ENCODE measurements at places on chromosomes 6 and 20.

DNA sequence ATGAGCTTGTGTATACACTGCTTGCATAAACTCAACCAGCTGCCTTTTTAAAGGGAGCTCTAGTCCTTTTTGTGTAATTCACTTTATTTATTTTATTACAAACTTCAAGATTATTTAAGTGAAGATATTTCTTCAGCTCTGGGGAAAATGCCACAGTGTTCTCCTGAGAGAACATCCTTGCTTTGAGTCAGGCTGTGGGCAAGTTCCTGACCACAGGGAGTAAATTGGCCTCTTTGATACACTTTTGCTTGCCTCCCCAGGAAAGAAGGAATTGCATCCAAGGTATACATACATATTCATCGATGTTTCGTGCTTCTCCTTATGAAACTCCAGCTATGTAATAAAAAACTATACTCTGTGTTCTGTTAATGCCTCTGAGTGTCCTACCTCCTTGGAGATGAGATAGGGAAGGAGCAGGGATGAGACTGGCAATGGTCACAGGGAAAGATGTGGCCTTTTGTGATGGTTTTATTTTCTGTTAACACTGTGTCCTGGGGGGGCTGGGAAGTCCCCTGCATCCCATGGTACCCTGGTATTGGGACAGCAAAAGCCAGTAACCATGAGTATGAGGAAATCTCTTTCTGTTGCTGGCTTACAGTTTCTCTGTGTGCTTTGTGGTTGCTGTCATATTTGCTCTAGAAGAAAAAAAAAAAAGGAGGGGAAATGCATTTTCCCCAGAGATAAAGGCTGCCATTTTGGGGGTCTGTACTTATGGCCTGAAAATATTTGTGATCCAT is 15.3 kb downstream of the TNFAIP3 start:
- DNase-seq = no peak

- no peak for DNase-seq
Measured at GRCh38 chr6:84062519-84063154, 29.1 kb downstream of the MRAP2 start.

- DNase-seq = no peak
Measured at GRCh38 chr20:3629893-3630292, 33.3 kb downstream of the GFRA4 start.

DNA sequence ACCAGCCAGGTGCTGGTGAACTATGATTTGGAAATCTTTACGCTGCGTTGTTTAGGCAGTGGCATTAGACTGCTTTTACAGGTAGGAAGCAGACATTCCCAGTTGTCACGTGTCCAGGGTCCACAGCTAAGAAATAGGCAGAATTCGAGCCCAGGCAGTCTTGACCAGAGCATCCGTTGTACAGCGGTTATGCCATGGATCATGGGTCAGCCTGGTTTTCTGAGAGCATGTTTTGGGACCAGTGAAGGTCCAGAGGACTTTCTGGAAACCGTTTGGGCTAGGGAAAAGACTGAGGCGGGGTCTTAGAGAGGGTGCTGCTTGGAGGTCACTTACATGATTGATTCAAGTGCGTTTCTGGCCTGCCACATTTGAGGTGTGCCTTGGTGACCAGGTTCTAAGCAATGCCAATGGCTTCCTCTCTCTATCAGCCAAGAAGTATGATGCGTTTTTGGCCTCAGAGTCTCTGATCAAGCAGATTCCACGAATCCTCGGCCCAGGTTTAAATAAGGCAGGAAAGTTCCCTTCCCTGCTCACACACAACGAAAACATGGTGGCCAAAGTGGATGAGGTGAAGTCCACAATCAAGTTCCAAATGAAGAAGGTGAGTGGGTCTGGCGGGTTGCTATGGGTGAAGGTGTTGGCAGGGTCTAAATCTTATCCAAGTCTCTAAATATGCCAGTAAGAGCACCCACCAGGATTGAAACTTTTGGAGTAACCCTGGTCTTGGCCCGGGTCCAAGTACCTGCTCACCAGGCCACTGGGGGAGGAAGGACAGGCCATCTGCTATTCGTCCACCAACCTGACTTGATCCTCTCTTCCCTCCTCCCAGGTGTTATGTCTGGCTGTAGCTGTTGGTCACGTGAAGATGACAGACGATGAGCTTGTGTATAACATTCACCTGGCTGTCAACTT is 1.8 kb downstream of the RPL10A start:
- no peak for DNase-seq

- no peak for DNase-seq
Measured at GRCh38 chr6:52560462-52560861, 16.4 kb downstream of the TRAM2 start.

GRCh38 chr6:142863981-142864380 is 81.0 kb downstream of the HIVEP2 start:
- DNase-seq = no peak

DNA sequence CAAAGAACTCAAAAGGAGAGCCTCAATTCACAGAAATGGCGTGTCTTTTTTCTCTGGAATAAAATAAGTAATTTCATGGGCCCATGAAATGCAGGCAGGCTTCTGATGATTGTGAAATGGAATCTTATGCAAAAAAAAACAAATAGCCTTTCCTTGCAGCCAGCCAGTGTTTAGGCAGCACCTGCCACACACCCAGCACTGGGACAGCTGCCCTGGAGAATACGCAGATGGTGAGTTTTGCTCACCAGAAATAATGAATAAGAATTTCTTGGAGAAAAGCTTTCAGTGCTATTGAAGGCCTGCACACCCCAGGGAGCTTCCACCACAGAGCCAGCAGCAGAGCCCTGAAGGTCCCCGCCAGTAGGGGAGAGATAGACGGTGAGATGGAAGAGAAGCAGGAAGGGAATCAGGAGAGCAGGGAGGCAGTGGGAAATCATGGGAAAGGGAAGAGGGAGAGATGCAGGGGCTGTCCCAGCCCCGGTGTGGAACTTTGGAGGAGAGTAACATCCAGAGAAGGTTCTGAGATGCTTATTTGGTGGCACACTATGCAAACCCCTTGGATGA is 54.9 kb downstream of the PXDC1 start:
- no peak for DNase-seq

GRCh38 chr20:37564388-37565133 is 36.9 kb upstream of the BLCAP start:
- no peak for DNase-seq

- no peak for DNase-seq
Measured at GRCh38 chr6:38792356-38792755, 77.2 kb downstream of the DNAH8 start.

- no peak for DNase-seq
Measured at GRCh38 chr6:40164345-40164755, 230.1 kb upstream of the MOCS1 start.

GRCh38 chr6:36912030-36912454 is 26.3 kb downstream of the C6orf89 start:
- DNase-seq = no peak

- no peak for DNase-seq
Measured at GRCh38 chr6:113857556-113858479, 673 bp downstream of the MARCKS start.

DNA sequence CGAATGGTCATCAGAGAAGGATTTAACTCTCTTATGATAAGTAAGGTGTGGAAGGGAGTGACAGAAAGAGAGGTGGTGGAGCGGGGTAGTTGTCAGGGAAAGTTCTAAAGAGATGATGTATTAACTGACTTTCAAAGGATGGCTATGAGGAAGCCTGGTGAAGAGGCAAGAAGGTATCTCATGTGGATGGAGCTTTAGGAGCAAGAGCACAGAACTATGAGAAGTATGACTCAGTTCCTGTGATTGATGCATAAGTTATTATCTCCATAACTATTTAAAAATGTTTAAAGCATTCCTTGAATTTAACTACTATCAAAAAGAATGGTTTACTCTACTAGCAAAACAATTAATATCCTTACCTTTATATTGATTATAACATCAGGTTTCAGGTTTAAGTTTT is 28.8 kb downstream of the AK9 start:
- no peak for DNase-seq

GRCh38 chr20:59258221-59258621 is 42.2 kb upstream of the EDN3 start:
- DNase-seq = no peak

DNA sequence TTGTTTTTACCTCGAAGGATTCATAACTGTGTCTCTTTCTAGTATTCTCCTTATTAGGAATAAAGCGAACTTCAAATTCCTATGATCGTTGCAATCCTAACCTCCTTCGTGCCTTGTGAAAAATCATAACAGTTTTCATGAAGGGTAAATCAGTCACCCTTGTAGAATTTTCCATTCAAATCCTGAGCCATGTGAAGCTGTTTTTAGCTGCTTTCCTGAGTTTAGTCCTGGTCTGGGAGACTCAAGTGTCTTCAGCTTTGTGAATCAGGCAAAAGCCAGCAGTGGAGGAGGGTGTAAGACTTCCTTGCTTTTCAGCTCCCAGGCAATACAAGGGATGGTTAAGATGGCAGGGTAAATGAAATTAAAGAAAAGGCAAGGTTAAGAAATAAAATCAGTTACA is 24.3 kb downstream of the GCNT2 start:
- DNase-seq = no peak

- no peak for DNase-seq
Measured at GRCh38 chr20:45011108-45011526, 44.8 kb downstream of the STK4 start.

- no peak for DNase-seq
Measured at GRCh38 chr20:31633339-31633914, 4.3 kb upstream of the COX4I2 start.

DNA sequence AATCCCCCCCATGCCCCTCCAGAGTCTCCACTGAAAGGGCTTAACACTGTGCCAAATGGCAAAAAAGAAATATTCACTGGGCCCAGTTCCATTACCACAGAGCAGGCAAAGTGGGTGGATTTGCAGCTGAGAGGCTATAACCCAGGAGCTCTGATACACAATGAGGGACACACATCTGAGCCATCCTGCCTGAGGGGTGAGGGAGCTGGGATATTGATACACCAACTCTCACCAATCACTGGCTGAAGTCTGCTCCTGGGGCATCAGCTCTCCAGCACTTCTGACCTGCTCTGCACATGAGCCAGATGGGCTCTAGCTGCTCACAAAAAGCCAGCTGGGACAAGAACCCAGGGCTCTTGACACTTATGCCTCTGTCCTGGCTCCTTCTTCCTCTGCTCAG is 4.9 kb downstream of the BPIFB1 start:
- no peak for DNase-seq

- DNase-seq = no peak
Measured at GRCh38 chr20:4519534-4519933, 202.2 kb upstream of the PRND start.

DNA sequence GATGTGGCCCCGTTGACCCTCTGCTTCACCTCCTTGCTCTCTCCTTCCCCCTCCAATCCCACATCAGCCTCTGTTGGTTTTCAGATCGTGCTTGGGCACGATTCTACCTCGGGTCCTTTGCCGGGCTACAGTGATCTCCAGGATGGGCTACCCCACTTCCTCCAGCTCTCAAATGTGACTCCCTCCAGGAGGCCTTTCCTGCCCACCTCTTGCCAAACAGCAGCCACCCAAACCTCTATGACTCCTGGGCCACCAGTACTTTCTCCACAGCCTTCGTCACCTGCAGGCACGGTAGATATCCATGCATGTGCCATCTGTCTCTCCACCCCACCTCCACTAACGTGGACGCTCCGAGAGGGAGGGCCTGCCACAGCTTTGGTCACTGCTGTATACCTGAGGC is 55.9 kb upstream of the NXT1 start:
- no peak for DNase-seq

- DNase-seq = peak; percentile 27
Measured at GRCh38 chr6:110039981-110040383, 61.9 kb downstream of the GPR6 start.

DNA sequence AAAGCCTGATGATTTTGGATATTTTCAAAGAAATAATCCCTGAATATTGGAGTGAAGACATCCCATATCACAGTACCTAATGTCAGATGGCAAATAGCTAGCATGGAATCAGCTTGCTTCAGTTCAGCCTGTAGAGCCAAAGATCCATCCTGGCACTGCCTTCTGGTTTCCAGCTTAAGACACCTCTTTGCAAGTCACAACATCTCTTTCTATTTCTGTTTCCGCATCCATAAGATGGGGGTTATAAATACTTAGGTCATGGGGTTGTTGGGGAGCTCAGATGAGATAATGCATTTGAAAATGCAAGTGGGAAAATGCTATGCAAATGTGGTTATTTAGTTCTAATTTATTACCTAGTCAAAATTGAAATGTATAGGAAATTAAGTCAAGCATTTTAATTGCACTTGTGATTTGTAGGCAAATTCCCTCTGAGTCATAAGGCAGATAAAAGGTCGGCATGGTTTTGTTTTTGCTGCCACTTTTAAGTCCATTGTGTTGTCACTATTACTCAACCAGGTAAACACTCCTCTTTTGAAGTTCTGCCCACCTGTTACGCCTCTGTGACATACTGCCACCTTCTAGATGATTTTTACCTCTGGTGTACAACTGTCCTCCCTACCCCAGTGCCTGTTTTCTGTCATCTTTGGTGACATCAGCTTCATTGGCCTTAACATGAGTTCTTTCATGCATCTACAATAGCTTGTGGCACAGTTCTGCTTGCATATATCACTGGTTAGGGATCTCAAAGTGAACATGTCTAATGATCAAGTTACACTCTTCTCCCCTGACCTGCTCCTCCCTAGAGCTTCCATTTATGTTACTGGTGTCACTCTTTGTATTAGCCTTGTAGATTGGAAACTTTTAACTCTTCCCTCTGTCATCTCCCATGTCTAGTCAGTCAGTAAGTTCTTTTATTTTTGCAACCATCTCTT is 96.6 kb downstream of the CDKAL1 start:
- peak; percentile 40 for DNase-seq

GRCh38 chr20:53402233-53403005 is 191.2 kb downstream of the ZNF217 start:
- no peak for DNase-seq

GRCh38 chr6:4023240-4023639 is 55.7 kb downstream of the FAM217A start:
- DNase-seq = no peak

- no peak for DNase-seq
Measured at GRCh38 chr6:112535816-112536215, 188.7 kb downstream of the RFPL4B start.

GRCh38 chr20:41124451-41125094 is 12.8 kb upstream of the PLCG1 start:
- DNase-seq = no peak

- DNase-seq = no peak
Measured at GRCh38 chr6:85273870-85274269, 176.0 kb upstream of the NT5E start.

DNA sequence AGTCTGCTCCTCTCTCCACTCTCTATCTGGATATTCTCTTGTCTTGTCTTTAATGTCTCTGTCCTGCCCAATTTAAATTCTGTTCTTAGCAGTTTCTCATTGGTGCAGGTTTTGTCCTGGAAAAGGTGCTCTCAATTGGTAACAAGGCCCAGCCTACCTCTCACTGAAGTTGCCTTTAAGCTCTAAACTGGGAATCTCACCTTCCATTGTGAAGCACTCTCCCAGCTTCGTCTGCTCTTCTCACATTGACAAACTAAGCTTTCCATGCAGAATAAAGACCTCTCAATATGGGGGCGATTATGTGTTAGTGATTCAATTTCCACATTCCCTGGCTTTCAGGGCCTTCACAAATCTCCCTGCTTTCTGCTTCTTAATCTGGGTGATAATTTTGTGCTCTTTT is 1712.2 kb downstream of the GRIK2 start:
- DNase-seq = no peak
